NCI-H187 treated with DMSO at 0.1 percent for 48 hours (cell line): ENCODE measurements at places on chromosomes 1 and 21.
A peak's percentile ranks its signal among the peaks of the same experiment; 100 is the strongest.

DNA sequence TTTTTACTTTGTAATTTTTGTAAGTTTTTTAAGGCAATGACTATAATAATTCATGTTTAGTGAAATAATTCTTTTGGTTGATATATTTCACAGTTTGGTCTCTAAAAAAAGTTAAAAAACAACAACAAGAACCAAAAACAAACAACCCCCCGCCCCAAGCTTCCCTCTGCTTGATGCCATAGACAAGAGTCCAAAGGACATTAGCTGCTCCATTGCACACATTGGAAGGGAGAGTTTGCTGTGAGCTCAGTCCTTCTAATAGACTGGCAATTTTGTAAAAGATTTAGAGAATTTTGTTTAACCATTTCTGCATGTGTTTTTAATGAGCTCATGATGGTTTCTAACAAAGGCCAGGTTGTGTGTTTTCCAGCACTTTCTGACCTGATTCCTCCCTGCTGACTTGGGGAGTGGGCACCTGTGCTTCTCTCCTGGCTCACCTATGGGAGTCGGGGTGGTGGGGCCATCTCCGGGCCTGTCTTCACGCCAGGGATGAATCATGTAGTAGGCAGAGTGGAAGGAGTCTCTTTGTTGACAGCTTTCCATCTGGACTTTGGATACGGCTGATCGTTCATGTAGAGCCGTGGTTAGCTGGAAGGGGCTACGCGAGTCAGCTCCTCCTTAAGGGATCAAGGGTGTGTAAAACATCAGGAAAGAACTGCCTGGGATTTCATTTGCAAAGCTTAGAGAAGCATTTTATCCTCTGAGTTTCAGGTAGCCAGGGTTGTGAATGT lies 14.1 kb downstream of the ZBTB18 start:
- no peak for DNase-seq

GRCh38 chr1:153343040-153343681 lies 5.5 kb downstream of the PGLYRP4 start:
- DNase-seq = peak; percentile 94

DNA sequence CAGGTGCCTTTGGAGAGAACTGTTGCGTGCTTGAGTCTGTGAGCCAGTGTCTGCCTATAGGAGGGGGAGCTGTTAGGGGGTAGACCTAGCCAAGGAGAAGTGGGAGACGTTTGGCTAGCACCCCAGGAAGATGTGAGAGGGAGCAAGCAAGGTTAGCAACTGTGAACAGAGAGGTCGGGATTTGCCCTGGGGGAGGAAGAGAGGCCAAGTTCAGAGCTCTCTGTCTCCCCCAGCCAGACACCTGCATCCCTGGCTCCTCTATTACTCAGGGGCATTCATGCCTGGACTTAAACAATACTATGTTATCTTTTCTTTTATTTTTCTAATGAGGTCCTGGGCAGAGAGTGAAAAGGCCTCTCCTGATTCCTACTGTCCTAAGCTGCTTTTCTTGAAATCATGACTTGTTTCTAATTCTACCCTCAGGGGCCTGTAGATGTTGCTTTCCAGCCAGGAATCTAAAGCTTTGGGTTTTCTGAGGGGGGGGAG lies 2.4 kb downstream of the BTG2 start:
- DNase-seq = no peak

DNA sequence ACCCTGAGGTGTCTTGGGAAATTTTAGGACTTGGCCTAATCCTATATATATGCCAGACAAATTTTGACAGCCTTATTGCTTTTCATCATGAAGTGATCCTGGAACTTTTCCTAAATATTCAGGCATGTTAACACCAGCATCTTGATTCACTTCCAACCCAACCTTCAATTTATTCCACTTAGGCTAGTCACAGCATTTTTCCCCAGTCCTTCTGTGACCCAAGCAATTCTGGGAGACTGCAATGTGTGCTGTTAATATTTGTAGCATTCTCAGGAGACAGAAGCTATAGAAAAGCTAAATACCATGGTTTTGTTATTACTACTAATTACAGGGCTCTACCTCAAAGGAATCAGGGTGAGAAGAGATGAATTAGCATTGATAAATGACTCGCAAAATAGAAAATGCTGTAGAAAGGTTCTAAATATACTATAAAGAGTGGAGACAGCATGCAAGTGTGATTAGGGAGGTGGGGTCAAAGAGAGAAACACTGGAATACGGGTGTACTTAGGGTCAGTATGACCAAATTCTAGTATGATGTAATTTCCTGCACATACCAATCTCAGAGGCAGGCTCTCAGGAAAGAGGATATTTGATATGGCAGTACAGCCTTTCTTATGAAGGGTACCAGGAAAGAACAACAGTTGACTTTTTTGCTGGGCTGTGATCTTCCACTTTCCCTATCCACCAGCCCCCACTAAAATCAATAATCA lies 29.1 kb downstream of the PRRX1 start:
- no peak for DNase-seq

DNA sequence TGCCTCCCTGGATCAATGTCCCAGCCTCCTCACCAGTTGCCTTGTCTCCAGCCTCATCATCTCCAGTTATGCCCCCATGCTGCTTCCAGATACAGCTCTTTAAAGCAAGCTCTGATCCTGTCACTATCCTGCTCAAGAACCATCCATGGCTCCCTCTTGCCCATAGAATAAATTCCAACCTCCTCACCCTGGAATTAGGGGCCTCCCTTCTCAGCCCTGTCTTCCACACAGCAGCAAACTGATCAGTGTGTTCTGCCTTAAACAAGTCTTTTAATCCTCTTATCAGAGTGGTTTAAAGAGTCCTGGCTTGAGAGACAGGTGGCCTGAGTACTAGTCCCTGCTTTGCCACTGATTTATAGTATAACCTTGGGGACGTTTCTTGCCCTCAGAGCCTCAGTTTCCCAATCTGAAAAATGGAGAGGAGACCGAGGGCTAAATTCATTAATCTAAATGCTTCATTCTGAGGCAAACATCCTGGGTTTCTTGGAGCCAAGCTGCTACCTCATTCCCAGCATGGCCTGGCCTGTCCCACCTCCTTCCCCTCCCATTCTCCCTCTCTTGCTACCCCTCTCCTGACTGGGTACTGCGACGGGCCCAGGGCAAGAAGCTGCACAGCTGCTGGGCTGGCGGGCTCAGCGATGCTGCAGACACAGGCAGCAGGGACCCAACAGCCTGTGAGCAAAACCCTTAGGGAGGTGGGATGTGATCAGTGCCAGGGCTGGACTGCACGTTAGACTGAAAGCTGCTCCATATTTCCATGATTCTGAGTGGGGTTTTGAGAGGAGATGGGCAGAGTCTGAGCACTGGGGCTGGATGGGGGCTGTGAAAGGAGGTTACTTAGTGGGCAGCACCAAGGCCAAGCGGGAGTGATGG lies 221.4 kb downstream of the PTPRU start:
- DNase-seq = no peak

GRCh38 chr1:165300400-165300903 lies 56.1 kb downstream of the LMX1A start:
- DNase-seq = no peak

GRCh38 chr1:48066936-48067335 lies 69.8 kb upstream of the TRABD2B start:
- DNase-seq = no peak

DNA sequence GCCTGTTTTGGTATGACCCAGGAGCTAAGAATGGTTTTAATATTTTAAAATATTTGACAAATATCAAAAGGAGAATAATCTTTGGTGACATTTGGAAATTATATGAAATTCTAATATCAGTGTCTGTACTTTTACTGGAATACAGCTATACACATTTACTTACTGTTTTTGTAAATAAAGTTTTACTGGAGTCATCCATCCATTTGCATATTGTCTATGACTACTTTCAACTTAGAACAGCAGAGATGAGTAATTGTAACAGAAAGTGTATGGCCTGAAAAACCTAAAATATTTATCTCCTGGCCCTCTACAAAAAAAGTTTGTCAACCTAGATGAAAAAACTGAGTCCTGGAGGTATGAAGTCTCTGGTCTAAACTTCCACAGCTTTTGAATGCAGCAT lies 5.8 kb upstream of the MAP3K7CL start:
- DNase-seq = no peak

DNA sequence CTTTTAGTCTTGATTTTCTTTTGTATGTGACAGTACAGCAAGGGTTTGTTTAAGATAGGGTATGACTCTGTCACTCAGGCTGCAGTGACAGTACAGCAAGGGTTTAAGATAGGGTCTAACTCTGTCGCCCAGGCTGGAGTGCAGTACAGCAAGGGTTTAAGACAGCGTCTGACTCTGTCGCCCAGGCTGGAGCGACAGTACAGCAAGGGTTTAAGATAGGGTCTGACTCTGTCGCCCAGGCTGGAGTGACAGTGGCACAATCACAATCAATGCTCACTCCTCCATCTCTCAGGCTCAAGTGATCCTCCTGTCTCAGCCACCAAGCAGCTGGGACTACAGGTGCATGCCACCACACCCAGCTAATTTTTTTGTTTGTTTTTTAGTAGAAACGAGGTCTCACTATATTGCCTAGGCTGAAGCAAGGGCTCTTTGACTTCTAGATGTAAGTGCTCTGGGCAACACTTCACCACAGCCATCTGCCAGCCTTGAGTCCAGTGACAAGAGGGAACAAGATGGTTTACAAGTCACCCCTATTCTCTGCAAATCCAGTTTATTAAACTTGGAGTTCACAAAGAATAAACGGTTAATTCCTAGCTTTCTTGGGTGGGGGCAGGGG lies 965 bp upstream of the SH2D5 start:
- no peak for DNase-seq

- no peak for DNase-seq
Measured at GRCh38 chr1:9179463-9180110, 50.7 kb upstream of the GPR157 start.

DNA sequence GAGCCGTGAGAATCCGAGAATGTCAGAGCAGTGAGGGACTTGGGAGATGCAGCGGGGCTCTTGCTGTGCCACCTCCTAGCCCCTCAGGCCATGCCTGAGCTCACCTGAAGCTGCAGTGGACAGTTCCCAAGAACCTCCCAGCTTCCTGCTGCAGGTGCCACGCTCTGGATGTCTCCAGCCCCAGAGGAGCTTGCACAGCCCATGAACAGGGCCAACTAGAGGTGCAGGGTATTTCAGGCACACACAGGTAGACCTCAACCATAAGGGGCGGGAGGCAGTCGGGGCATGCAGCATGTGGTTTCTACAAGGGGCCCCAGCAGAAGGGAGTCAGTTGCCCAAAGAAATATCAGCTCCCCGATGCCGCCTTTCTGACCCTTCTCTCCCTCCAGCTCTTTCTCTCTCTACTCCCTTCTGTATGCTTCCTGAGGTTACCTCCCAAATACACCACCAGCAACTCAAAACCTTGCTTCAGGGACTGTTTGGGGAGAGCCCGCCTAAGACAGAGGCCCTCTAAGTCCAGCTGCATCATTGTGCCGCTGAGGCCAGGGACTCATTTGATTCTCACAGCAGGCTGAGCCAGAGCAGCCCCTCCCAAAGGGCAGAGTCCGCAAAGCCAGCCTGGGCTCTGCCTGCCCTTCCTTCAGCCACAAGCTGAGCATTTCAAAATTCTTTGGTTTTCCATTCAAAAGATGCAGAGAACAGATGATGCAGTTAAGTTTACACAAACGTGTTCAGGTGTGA lies 209.8 kb downstream of the MATN1 start:
- DNase-seq = no peak

DNA sequence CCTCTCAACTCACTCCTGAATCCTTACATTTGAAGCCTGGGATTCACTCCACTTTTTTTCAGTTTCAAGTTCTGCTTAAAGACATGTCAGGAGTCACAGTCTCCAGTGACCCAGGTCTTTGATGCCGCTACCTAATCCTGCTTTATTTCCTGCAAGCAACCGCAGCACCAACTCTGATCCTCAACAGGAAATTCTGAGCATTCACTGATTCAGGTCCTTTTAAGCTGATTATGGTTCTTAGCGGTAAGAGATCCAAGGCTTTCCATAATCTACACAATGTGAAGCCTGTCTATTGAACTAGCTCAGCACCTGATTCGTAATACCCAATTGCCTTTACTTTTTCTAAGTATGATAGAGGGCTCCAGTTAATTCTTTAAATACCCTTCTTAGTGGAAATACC lies 43.7 kb upstream of the PIGC start:
- no peak for DNase-seq

DNA sequence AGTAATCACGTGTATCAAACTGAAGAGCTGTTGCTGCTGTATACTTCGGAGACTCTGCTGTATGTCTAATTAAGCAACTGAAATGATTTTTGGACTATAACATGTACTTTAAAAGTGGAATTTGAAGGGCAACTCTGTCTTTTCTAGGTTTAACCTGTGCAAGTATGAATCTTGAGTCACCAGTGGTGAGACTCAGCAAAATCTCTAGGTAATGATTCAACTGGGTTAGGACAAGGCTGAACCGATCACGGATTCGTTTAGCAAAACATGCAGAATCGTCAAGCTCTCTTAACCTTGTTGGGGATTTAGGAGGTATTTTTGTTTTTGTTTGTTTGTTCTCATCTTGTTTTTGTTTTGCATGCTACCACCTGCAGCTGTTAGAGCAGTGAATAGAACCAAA lies 149.6 kb downstream of the CYYR1 start:
- no peak for DNase-seq

DNA sequence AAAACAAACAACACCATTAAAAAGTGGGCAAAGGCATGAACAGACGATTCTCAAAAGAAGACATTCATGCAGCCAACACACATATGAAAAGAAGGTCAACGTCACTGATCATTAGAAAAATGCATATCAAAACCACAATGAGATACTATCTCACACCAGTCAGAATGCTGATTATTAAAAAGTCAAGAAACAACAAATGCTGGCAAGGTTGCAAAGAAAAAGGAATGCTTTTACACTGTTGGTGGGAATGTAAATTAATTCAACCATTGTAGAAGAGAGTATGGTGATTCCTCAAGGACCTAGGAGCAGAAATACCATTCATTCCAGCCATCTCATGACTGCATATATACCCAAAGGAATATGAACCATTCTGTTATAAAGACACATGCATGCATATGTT lies 419.6 kb downstream of the NEGR1 start:
- no peak for DNase-seq

- no peak for DNase-seq
Measured at GRCh38 chr21:15730484-15731242, 881 bp downstream of the USP25 start.

DNA sequence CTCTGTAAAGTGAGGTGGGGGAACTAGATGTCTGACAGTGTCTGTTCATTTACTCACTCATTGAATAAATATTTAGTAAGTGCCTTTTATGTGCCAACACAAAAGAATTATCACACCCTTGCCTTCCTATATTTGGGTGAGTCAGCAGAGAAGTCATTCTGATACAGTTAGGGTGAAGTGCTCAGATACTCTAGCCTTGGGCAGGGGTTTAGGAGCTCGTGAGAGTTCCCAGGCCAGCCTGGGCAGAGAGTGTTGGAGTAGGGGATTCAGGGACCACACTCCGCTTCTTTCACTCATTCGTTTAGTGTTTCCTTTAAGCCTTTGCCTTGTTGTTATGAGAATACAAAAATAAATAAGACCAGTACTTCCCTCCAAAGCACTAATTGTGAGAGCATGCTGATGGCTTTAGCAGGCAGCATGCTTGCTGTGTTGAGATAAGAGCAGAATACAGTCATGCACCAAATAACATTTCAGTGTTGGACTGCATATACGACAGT lies 83.9 kb downstream of the DYRK1A start:
- no peak for DNase-seq
